Activated CD4-positive, alpha-beta memory T cell treated with anti-CD3 and anti-CD28 coated beads, Interleukin-2, amount 10 ng/mL, durations not matched to agents 7 days and 5 days (primary cell): ENCODE measurements at places on chromosomes 1 and 21.

GRCh38 chr1:189859385-189859977 lies 618.2 kb downstream of the BRINP3 start:
- no peak overlapping the region for H3K4me3 ChIP-seq
- peak; percentile 20 for DNase-seq
- no peaks in the 10 kb centered on the region for H3K4me1 ChIP-seq
- H3K36me3 ChIP-seq = no peaks in the 10 kb centered on the region
- no peaks in the 10 kb centered on the region for H3K27me3 ChIP-seq
- no peak overlapping the region for H3K27ac ChIP-seq

DNA sequence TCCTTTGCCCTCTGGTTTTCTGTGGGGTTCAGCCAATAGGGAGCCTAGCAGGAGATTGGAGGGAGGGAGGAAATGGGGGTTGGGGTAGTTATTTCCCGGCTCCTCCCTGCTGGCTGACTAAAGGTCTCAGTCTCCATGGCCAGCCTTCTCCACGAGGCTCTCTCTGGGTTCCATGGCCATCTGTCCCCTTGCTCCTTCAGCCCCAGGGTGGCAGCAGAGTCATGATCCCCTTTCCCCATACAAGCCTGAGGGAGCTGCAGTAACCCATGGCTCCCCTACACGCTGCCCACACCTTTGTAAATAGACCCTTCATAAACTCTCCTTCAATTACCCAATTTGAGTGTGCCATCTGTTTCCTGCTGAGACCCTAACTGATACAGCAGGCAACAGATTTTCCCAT lies 176.1 kb upstream of the CSF3R start:
- no peaks in the 10 kb centered on the region for H3K36me3 ChIP-seq
- H3K27ac ChIP-seq = no peak overlapping the region

- no peak for DNase-seq
- peaks cover 15% of the 10 kb centered on the region for H3K27me3 ChIP-seq
- H3K4me1 ChIP-seq = peaks cover 22% of the 10 kb centered on the region
- no peak overlapping the region for H3K27ac ChIP-seq
- H3K4me3 ChIP-seq = no peak overlapping the region
- H3K36me3 ChIP-seq = peaks cover 2% of the 10 kb centered on the region
Measured at GRCh38 chr1:172717722-172718465, 59.0 kb downstream of the FASLG start.

GRCh38 chr1:39293375-39294070 lies 89.0 kb downstream of the MACF1 start:
- peaks cover 17% of the 10 kb centered on the region for H3K4me1 ChIP-seq
- no peak overlapping the region for H3K4me3 ChIP-seq
- H3K27me3 ChIP-seq = no peaks in the 10 kb centered on the region
- no peak for DNase-seq

GRCh38 chr1:202579806-202580205 lies 130.4 kb downstream of the SYT2 start:
- peaks cover 2% of the 10 kb centered on the region for H3K36me3 ChIP-seq
- no peak for DNase-seq
- no peak overlapping the region for H3K4me3 ChIP-seq
- no peak overlapping the region for H3K27ac ChIP-seq

- H3K4me1 ChIP-seq = peaks cover 8% of the 10 kb centered on the region
- no peak overlapping the region for H3K27ac ChIP-seq
- no peak for DNase-seq
- no peaks in the 10 kb centered on the region for H3K36me3 ChIP-seq
- H3K27me3 ChIP-seq = no peaks in the 10 kb centered on the region
Measured at GRCh38 chr1:211613108-211613947, 34.4 kb upstream of the SLC30A1 start.
